Body of pancreas (tissue), 4 donors: ENCODE measurements at places on chromosomes 2 and 18.

GRCh38 chr2:119426801-119427395 lies 4.8 kb upstream of the TMEM37 start:
- H3K4me3 ChIP-seq: no peak overlapping the region
- no peaks in the 10 kb centered on the region for H3K27me3 ChIP-seq
- no peaks in the 10 kb centered on the region for H3K36me3 ChIP-seq
- no peak overlapping the region for H3K27ac ChIP-seq

DNA sequence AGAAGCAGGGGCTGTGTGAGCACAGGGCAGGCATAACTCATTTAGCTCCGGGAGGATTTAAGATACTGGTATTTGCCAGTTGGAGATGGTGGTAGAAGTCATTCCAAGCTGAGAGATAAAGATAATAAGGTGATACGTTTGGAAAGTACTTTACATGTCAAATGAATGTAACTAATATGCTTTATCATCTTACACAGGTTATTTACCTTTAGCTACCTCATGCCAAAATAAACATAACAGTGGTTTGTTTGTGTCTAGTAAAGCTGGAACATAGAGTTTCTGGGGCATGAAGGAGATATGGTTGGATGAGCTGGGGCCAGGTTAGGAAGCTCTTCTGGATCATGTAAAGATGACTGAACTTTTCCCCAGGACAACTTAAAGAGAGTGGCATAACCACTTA lies 126.9 kb upstream of the PIK3C3 start:
- no peaks in the 10 kb centered on the region for H3K36me3 ChIP-seq
- H3K27me3 ChIP-seq: no peaks in the 10 kb centered on the region
- no peaks in the 10 kb centered on the region for H3K4me1 ChIP-seq
- no peak for DNase-seq
- H3K27ac ChIP-seq: no peak overlapping the region

DNA sequence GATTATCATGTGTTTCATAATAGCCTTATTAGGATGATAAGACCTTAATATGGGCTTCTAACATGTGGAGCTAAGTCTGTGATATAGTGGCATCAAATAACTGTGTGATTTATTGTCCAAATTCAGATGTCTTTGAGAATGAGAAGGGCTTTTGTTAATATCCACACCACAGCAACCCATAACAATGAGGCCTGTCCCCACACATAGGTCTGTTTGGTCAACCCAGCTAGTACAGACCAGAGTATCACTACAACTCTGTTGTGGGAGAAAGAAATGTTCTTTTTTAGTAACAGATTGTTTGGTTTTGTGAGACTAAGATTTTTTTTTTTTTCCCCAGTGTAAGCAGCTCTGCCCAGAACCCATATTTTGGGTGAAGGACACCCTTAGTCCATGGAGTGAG lies 439.2 kb downstream of the PIK3C3 start:
- DNase-seq: no peak
- H3K4me1 ChIP-seq: no peaks in the 10 kb centered on the region
- H3K27me3 ChIP-seq: no peaks in the 10 kb centered on the region

DNA sequence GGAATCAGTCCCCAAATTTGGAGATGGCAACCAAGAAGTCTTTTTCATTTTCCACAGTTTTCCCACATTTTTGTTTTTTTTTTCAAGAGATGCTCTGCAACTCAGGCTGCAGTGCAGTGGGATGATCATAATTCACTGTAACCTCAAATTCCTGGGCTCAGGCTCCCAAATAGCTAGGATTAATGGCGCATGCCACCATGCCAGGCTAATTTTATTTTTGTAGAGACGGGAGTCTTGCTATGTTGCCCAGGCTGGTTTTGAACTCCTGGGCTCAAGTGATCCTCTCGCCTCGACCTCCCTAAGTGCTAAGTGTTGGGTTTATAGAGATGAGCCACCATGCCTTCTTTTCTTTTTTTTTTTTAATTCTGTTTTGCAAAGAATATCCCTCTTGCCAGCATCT lies 35.2 kb downstream of the PCBP1 start:
- H3K4me3 ChIP-seq: no peak overlapping the region
- H3K36me3 ChIP-seq: no peaks in the 10 kb centered on the region
- DNase-seq: no peak
- peak overlapping the region; percentile 100 for H3K27ac ChIP-seq
